ENCODE measurements at places on chromosomes 16 and 17. TPM values are rescaled to one million over a fixed set of nuclear protein-coding genes. Genes with fewer than 3 reads are reported as not detected.

The MT1A gene
- 0.94 TPM for total RNA-seq

The CASKIN2 gene
- 32.2 TPM for total RNA-seq

The UTS2R gene
- total RNA-seq, result 0.76 TPM

The AIPL1 gene
- total RNA-seq, result 0.46 TPM

DNA sequence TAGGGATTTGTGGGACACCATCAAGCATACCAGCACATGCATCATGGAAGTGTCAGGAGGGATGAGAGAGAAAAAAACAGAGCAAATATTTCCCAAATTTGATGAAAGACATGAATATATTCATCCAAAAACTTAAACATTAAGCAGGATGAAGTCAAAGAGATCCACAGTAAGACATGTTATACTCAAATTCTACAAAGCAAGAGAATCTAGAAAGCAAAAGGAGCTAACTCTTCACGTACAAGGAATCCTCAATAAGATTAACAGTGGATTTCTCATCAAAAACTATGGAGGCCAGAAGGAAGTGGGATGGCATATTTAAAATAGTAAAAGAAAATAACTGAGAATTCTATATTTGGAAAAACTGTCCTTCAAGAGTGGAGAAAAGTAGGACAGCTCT is 374.8 kb downstream of the ZFHX3 start:
- H3K4me3 ChIP-seq, result no peak overlapping the region
- H3K27me3 ChIP-seq, result no peaks in the 10 kb centered on the region
- no peak for DNase-seq
- H3K27ac ChIP-seq, result no peak overlapping the region
- no peaks in the 10 kb centered on the region for H3K4me1 ChIP-seq

GRCh38 chr17:82113422-82113821 is 15.4 kb upstream of the FASN start:
- no peak overlapping the region for H3K27ac ChIP-seq
- peaks cover 60% of the 10 kb centered on the region for H3K27me3 ChIP-seq
- peaks cover 9% of the 10 kb centered on the region for H3K4me1 ChIP-seq

- peak; percentile 23 for DNase-seq
- H3K36me3 ChIP-seq, result no peaks in the 10 kb centered on the region
- H3K4me1 ChIP-seq, result no peaks in the 10 kb centered on the region
- H3K27ac ChIP-seq, result no peak overlapping the region
- no peaks in the 10 kb centered on the region for H3K27me3 ChIP-seq
Observed at GRCh38 chr16:12833926-12834325, 30.2 kb upstream of the CPPED1 start.

DNA sequence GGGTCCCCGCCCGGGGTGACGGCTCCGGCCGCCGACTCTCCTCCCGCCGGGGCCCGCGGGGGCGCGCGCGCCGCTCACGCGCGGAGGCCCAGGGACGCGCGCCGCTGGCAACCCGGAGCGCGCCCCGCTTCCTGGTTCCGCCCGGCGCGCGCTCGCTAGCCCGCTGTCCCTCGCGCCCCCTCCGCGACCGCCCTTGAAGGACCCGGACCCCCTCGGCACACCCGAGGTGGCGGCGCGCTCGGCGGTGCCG is at the start of gene STAT5B:
Gene STAT5B, minus strand, starts transcription at position 33 of the 250 bp plus-strand sequence. CDS start 44,264 bp downstream, outside the sequence.
- H3K4me1 ChIP-seq, result peaks cover 50% of the 10 kb centered on the region
- H3K36me3 ChIP-seq, result no peaks in the 10 kb centered on the region
- H3K4me3 ChIP-seq, result peak within 1 kb of the TSS; percentile 86
- peak within 1 kb of the TSS; percentile 72 for H3K27ac ChIP-seq

DNA sequence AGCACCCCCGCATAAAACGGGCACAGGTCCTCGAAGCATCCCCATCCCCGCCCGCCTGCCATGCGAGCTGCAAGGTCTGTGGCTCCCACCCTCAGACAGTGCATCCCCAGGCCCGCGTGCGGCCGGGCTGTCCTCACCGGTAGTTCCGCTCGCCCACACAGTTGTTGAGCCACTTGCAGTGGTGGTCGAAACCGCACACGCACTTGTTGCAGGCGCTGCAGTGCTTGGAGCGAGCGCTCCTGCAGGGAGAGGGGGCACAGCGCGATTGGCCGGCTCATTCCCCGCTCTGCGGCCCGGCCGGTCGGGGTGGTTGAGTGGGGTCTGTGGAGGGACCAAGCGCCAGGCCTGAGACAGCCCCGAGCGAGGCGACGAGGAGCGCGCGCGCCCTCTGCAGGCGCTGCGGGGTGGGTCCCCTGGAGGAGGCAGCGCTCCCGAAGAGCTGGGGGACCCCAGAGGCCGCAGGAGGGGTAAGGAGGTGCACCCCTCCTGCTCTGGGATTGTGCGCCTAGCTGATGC is 6.0 kb upstream of the TPPP3 start:
- H3K27ac ChIP-seq, result no peak overlapping the region
- H3K27me3 ChIP-seq, result peaks cover 44% of the 10 kb centered on the region
- no peaks in the 10 kb centered on the region for H3K36me3 ChIP-seq
- H3K4me3 ChIP-seq, result no peak overlapping the region

GRCh38 chr17:49438436-49439278 is 24.0 kb upstream of the PHB1 start:
- DNase-seq, result no peak
- H3K4me1 ChIP-seq, result peaks cover 35% of the 10 kb centered on the region
- H3K27ac ChIP-seq, result no peak overlapping the region

GRCh38 chr17:78471635-78472034 is 93.2 kb downstream of the PGS1 start:
- no peaks in the 10 kb centered on the region for H3K27me3 ChIP-seq
- H3K36me3 ChIP-seq, result no peaks in the 10 kb centered on the region
- H3K4me3 ChIP-seq, result no peak overlapping the region
- DNase-seq, result no peak

- DNase-seq, result no peak
- no peaks in the 10 kb centered on the region for H3K27me3 ChIP-seq
- no peak overlapping the region for H3K27ac ChIP-seq
- peaks cover 13% of the 10 kb centered on the region for H3K4me1 ChIP-seq
Observed at GRCh38 chr16:63530974-63531373, 1494.7 kb upstream of the CDH8 start.

GRCh38 chr17:39325528-39326240 is 75.7 kb downstream of the FBXL20 start:
- H3K36me3 ChIP-seq, result no peaks in the 10 kb centered on the region
- no peaks in the 10 kb centered on the region for H3K4me1 ChIP-seq
- H3K27me3 ChIP-seq, result no peaks in the 10 kb centered on the region
- no peak overlapping the region for H3K27ac ChIP-seq
- DNase-seq, result no peak

DNA sequence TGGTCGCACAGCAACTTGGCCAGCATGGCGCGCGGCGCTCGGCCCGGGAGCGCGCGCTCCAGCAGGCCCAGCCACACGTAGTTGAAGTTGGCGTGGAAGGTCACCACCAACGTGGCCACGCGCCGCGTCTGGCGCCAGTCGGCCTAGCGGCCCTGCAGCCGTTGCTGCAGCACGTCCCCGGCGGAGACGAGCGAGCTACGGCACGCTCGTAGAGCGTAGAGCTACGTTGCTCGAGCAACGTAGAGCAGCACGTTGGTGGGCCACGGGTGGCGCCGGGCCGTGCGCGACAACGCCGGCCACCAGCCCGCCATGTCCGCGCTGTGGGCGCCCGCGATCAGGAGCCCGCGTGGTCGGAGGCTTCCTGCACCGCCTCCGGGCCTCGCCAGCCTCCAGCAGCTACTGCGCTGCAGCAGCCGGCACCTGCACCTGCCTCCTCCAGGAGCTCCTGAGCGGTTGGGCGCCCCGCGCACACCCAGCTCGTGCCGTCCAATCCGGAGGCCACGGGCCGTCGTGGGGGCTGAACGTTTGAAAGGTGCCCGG is 13.4 kb upstream of the SULT1A1 start:
- no peak overlapping the region for H3K27ac ChIP-seq
- DNase-seq, result peak; percentile 64
- no peaks in the 10 kb centered on the region for H3K27me3 ChIP-seq
- H3K4me3 ChIP-seq, result peak overlapping the region; percentile 57

DNA sequence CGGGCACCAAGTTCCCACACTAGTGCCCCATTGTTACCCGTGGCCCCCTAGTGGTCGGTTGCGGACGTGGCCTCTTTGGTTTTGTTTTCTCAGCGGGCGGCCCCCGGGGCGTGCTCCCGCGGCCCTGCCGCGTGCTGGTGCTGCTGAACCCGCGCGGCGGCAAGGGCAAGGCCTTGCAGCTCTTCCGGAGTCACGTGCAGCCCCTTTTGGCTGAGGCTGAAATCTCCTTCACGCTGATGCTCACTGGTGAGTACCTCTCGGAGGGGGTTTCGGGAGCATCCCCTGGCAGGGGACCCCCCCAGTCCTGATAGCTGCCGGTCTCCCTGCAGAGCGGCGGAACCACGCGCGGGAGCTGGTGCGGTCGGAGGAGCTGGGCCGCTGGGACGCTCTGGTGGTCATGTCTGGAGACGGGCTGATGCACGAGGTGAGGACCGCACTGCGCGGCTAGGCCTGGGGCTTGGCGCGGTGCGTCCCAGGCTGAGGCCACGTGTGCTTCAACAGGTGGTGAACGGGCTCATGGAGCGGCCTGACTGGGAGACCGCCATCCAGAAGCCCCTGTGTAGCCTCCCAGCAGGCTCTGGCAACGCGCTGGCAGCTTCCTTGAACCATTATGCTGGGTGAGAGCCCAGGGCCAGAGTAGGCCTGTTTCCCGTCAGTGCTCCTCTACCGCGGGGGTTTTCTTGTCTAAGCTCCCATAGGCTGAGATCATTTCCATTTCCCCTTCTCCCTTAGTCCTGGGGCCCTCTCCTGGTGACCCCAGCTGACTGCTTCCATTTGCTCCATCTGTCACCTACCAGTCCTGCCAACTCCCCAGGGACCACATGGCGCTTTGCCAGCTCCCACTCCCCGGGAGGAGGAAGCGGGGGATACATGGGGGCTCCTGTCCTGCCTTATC is 1.7 kb downstream of the SPHK1 start:
- DNase-seq, result peak; percentile 88
- H3K36me3 ChIP-seq, result peaks cover 6% of the 10 kb centered on the region
- no peak overlapping the region for H3K27ac ChIP-seq
- H3K4me1 ChIP-seq, result peaks cover 32% of the 10 kb centered on the region
- H3K27me3 ChIP-seq, result peaks cover 42% of the 10 kb centered on the region
- peak overlapping the region; percentile 36 for H3K4me3 ChIP-seq

DNA sequence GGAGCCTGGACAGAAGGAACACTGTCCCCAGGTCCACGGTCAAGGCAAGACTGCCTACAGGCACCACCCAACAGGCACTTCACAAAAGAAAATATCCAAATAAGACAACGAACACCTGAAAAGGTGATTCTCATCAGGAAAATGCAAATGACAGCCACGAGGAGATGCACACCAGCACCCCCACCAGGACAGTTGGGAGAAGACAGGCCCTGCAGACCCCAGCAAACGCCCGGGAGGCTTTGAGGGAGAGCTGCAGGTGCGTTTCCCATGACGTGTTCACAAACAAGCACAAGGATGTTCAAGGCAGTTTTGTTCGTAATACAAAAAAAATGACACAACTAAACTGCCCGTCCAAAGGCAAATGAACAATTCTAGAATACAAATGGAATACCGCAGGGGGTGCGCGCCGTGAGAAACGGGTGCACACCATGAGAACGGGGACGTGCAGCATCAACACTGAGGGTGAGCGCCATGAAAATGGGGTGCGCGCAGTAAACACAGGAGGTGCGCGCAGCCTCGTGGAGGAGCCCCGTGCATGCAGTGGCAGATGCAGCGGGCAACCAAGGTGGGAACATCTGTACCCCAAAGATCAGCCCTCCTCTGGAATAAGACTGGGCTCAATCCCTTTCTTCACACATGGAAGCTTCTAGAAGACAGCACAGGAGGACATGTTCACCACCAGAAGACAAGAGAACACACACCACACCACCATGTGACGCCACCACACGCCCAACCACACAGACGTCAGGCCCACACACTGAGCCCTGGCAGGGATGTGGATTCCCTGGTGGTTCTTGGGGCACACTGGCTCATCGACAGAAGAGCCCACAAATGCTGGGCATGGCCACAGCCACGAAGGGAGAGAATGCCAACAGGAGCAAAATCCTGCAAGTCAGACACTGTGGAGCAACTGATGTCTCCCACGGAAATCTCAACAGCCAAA is 91.2 kb downstream of the ZNF778 start:
- H3K27ac ChIP-seq, result peak overlapping the region; percentile 64
- H3K4me1 ChIP-seq, result peaks cover 13% of the 10 kb centered on the region
- no peaks in the 10 kb centered on the region for H3K27me3 ChIP-seq
- DNase-seq, result peak; percentile 73

GRCh38 chr17:72726936-72727335 is 365.6 kb downstream of the SLC39A11 start:
- H3K4me3 ChIP-seq, result no peak overlapping the region
- H3K27ac ChIP-seq, result no peak overlapping the region
- peaks cover 42% of the 10 kb centered on the region for H3K4me1 ChIP-seq
- H3K36me3 ChIP-seq, result no peaks in the 10 kb centered on the region

DNA sequence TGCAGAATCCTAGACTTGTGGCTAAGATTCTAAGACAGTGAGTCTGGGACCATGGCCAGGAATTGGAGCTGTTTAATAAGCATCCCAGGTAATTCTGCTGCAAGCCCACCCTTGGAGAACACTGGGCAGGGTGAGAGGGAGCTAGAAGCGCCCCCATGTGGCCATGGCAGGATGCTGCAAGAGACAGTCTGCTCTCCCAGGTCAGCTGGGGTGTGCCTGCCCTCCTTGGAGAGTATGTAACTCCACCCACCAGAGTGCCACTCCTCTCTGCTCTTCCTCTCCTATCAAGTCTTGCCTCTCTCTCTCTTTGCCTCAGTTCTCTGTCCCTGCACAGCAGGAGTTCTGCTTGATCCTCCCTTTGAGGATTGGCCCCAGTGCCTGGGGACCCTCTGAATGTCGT is 14.9 kb downstream of the RCVRN start:
- DNase-seq, result peak; percentile 79
- H3K27ac ChIP-seq, result no peak overlapping the region
- H3K36me3 ChIP-seq, result no peaks in the 10 kb centered on the region
- no peak overlapping the region for H3K4me3 ChIP-seq
- H3K4me1 ChIP-seq, result 0 out of 2 replicates have a peak, but pooled peaks cover 3% of the 10 kb centered on the region

DNA sequence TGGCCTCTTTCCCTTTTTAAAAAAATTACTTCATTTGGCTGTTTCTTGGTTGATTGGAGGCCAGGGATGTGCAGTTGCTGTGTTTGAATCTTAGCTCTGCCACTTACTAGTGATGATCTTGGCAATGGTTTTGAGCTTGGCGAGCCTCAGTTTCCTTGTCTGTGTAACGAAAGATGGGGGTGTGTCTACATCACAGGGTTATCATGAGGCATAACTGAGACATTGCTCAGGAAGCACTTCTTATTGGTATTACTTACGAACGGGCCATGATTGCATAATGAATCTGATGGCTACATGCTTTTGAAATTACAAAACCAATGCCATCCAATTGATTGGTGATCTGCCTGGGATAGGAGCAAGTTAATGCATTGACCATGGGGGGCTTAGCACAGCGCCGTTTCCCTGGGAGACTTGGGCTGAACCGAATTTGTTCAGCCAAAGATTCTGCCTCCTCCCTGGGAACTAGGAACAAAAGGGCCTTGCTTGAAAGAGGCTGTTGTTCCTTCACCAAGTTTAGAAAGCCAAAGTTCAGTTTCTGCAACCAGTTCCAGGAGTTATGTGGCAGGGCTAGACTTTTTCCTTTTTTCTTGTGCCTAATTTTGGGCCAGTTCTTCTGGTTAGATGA is 21.9 kb downstream of the CMIP start:
- H3K36me3 ChIP-seq, result peaks cover 11% of the 10 kb centered on the region
- no peak overlapping the region for H3K4me3 ChIP-seq
- H3K27ac ChIP-seq, result peak overlapping the region; percentile 69
- H3K4me1 ChIP-seq, result peaks cover 40% of the 10 kb centered on the region

Measured in WTC11 (cell line).